ENCODE measurements at places on chromosomes 4 and X. TPM values are rescaled to one million over a fixed set of nuclear protein-coding genes. Genes with fewer than 3 reads are reported as not detected.
A peak's percentile ranks its signal among the peaks of the same experiment; 100 is the strongest.

GRCh38 chrX:133434197-133434820 is 19.0 kb upstream of the GPC4 start:
- H3K36me3 ChIP-seq, result no peaks in the 10 kb centered on the region
- no peaks in the 10 kb centered on the region for H3K4me1 ChIP-seq
- no peak overlapping the region for H3K27ac ChIP-seq
- H3K4me3 ChIP-seq, result no peak overlapping the region
- DNase-seq, result no peak

Gene CNKSR2
- total RNA-seq, result 0.96 TPM

- no peak overlapping the region for H3K4me3 ChIP-seq
- H3K36me3 ChIP-seq, result no peaks in the 10 kb centered on the region
- no peak overlapping the region for H3K27ac ChIP-seq
- DNase-seq, result no peak
- H3K4me1 ChIP-seq, result no peaks in the 10 kb centered on the region
These were observed 246.6 kb downstream of the PARM1 start for GRCh38 chr4:75179510-75179909.

DNA sequence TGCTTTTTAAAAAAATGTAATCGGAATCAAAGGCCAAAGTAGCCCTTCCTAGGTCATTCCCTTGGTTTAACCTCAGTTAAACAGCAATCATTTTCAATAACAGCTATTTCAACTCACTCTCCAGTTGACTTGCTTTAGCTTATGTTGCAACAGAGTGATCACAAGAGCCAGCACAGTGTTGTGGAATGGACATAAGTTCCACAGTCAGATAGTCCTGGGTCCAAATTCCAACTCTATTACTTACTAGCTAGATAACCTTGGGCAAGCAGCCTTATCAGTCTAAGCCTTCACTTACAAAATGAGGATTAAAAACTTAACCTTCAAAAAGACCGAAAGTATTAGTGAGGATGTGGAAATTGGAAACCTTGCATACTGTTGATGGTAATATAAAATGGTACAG is 9.2 kb upstream of the GPC3 start:
- no peak overlapping the region for H3K4me3 ChIP-seq
- H3K27me3 ChIP-seq, result peaks cover 8% of the 10 kb centered on the region
- no peak for DNase-seq
- H3K36me3 ChIP-seq, result no peaks in the 10 kb centered on the region

Gene STX18
- 31.0 TPM for total RNA-seq

- H3K27me3 ChIP-seq, result no peaks in the 10 kb centered on the region
- no peak overlapping the region for H3K4me3 ChIP-seq
- H3K27ac ChIP-seq, result no peak overlapping the region
- H3K4me1 ChIP-seq, result no peaks in the 10 kb centered on the region
- no peaks in the 10 kb centered on the region for H3K36me3 ChIP-seq
- DNase-seq, result no peak
These were observed 310.1 kb downstream of the RAB28 start for GRCh38 chr4:13174001-13174400.

GRCh38 chr4:47482326-47482725 is 2.7 kb upstream of the ATP10D start:
- no peak for DNase-seq
- no peak overlapping the region for H3K4me3 ChIP-seq
- no peaks in the 10 kb centered on the region for H3K36me3 ChIP-seq
- H3K27me3 ChIP-seq, result no peaks in the 10 kb centered on the region

- DNase-seq, result no peak
- H3K27me3 ChIP-seq, result no peaks in the 10 kb centered on the region
- H3K27ac ChIP-seq, result no peak overlapping the region
- no peaks in the 10 kb centered on the region for H3K4me1 ChIP-seq
- no peak overlapping the region for H3K4me3 ChIP-seq
- H3K36me3 ChIP-seq, result no peaks in the 10 kb centered on the region
These were observed 567.6 kb upstream of the SLIT2 start for GRCh38 chr4:19684084-19684483.

DNA sequence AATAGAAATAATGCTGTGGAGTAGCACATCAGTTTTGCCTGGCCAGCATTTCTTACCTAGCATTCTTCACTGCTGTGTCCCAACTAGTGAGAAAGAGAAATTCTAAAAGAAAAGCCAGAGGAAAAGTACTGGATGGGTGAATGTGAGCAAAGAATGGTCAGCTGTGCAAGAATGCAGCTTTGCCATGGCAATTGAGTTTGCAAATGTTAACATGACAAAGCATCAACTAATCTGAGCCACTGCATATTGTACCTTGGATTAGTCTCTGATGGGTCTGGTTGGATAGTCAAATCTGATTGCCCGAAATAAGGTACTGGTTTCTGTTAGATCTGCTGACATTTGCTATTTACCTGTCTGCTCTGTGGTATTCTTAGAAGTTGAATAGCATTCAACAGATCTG is 38.7 kb downstream of the ADD1 start:
- H3K36me3 ChIP-seq, result peaks cover 50% of the 10 kb centered on the region
- no peak overlapping the region for H3K4me3 ChIP-seq
- DNase-seq, result no peak
- H3K4me1 ChIP-seq, result no peaks in the 10 kb centered on the region
- no peak overlapping the region for H3K27ac ChIP-seq

Gene FAM9B
- total RNA-seq, result not detected

GRCh38 chr4:169791527-169792156 is 33.9 kb upstream of the HPF1 start:
- H3K27ac ChIP-seq, result no peak overlapping the region
- peak; percentile 89 for DNase-seq
- H3K4me3 ChIP-seq, result peak overlapping the region; percentile 28

DNA sequence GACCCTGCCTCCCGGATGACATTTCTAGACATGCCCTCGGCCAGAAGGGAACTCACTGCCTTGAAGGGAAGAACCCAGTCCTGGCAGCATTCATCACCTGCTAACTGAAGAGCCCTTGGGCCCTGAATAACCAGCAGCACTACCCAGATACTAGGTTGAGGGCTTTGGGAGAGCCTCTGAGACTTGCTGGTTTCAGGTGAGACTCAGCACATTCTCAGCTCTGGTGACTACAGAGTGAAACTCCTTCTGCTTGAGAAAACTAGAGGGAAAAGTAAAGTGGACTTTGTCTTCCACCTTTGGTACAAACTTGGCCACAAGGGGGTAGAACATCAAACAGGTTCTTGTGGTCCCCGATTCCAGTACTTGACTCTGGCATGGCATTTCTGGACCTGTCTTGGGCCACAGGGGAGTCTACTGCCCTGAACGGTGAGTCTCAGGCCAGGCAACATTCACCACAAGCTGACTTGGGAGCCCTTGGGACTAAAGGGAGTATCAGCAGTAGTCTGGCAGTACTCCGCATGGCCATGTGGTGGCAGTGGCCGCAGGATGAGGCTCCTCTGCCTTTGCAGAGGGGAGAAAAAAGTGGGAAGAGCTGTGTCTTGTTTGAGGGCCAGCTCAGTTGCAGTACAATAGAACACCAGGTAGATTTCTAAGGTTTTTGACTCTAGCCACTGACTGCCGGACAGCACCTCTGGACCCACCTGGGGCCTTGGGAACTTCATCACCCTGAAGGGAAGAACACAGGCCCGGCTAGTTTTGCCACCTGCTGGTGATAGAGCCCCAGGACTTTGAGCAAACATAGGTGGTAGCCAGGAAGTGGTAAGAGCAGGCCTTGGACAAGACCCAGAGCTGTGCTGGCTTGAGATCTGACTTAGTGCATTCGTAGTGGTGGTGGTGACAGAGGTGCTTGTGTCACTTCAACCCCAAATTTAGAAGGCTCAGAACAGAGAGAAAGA is 414.8 kb downstream of the OPHN1 start:
- H3K36me3 ChIP-seq, result no peaks in the 10 kb centered on the region
- no peaks in the 10 kb centered on the region for H3K4me1 ChIP-seq
- peak; percentile 41 for DNase-seq

DNA sequence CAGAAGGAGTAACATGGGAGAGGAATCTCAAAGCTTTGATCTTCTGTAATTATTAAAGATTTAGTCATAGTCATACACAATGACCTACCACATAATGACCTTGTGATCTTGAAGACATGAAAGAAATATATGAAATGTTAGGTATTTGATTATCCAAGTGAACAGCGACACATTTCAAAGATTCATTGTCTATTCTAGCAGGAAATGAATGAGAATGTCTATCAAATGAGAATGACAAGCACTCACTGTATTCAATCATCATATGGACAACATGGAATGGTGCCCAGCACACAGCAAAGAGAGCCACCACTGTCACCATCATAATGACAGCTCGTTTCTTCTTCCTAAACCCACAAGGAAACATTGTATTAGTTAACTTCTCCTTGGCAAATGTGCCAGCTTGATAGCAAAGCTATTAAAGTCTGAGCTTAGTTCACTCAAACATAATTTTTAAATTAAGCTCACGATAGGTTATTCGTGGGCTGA is 50.6 kb downstream of the QRFPR start:
- DNase-seq, result no peak
- H3K36me3 ChIP-seq, result no peaks in the 10 kb centered on the region
- no peaks in the 10 kb centered on the region for H3K27me3 ChIP-seq
- H3K4me3 ChIP-seq, result no peak overlapping the region

Data from A673 (cell line).